ENCODE measurements at places on chromosomes 1 and 21. TPM values are rescaled to one million over a fixed set of nuclear protein-coding genes. Genes with fewer than 3 reads are reported as not detected.

LCE2C gene
- not detected for total RNA-seq

DNA sequence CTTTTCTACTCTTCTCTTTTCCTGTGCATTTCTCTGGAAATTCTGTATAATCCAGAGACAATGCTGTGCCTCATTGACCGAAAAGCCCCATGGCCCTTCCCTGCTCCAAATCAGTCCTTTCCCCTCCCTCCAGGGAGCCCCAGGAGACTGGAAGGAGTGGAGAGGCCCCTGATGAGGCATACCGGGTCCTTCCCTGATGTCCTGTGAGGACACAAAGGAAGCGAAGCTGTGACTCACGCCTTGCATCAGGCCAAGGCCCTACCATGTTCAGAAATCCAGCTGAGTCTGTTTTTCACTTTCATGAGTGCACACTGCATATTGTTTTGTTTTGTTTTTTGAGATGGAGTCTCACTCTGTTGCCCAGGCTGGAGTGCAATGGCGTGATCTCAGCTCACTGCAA, 38.7 kb upstream of the BECN2 start:
- no peak for DNase-seq

XCL2 gene
- total RNA-seq, result not detected

SLC45A3 gene
- total RNA-seq, result 16.9 TPM

DNA sequence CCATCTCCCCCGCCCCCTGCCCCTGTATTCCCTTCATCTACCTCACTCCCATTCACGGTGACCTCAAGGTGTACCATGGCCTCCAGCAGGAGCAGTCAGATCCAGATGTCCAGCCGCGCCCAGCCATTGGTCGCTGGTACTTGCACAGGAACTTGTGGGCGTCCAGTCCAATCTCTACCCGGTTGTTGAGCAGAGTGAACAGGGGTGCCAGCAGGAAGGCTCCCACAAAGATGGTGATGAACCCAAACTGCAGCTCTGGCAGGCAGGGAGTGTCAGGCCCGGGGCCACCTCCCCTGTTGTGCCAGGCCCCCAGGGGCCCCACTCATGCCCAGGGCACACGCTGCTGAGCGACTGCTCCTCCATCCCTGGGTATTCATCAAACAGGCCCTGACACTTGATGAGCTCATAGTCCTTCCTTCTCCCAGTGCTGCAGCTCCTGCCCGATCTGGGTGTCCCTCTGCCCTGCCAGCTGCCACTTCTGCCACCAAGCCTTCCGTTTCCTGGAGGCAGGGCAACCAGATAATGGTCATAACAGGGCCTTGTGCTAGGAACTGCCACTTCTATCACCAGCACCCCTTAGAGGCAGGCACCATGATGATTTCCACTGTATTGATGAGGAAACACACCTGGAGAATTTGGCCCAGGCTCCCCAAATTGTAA, 5.7 kb upstream of the ARHGEF19 start:
- DNase-seq, result no peak

GJA8 gene
- not detected for total RNA-seq

TPRG1L gene
- total RNA-seq, result 46.2 TPM

Measured in endothelial cell of umbilical vein (primary cell).